ENCODE measurements at places on chromosomes 13 and 19.
A peak's percentile ranks its signal among the peaks of the same experiment; 100 is the strongest.

- DNase-seq, result no peak
Measured at GRCh38 chr19:45876411-45877197, 9.3 kb downstream of the IRF2BP1 start.

- no peak for DNase-seq
Measured at GRCh38 chr13:77952737-77953136, 34.1 kb upstream of the EDNRB start.

DNA sequence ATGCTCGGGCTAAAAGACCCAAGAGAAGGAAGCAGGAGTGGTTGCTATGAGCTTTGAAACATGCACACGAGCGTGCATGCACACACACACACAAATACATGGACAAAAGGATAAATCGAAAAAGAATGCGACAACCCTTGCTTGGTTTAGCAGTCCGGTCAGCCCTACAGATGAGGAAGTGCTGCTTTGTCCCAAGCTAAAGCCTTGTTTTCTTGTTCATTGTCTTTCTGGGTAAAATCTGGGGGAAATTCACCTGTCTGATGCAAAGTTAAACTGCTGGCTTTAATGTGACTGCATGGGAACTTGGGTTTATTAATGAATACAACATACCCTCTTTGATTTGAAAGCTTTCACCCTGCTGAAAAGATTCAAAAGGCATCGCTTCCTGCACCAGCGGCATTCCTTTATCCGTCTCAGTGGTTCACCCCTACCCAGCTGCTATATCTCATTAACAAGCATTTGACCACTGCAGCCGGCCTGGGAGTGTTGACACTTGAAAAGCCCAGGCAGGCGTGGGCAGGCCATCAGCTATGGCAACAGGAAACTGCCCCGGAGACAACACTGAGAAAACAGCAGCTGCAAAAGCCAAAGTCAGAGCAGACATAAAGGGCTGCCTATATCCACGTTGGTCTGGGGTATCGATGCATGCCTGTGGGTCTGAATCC is 301.7 kb downstream of the NDFIP2 start:
- DNase-seq, result no peak

GRCh38 chr19:10766671-10767201 is 48.9 kb downstream of the DNM2 start:
- DNase-seq, result peak; percentile 28

DNA sequence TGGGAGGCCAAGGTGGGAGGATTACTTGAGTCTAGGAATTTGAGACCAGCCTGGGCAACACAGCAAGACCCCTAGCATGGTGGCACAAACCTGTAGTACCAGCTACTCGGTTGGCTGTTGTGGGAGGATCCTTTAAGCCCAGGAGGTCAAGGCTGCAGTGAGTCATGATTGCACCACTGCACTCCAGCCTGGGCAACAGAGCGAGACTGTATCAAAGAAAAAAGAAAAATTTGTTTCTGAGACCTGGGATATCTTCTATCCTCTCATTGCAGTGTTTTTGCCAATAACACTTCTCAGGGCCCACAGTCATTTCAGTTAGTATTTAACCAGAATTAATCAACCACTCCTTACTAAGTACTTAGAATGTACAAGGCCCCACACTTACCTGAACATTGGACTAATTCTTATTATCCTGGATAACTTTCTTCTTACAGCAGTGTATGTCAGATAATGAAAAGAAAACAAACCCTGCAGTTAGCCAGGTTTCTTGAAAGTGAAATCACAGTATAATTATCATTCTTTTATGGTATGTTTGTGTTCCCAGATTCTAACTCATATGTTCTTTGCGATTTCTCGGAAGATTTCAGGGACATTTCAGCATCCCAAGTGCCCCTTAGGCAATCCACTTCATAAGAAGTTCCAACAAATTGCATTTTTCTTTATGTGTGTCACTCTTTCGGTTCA is 75.6 kb upstream of the KLF5 start:
- peak; percentile 57 for DNase-seq
